H4 (cell line): ENCODE measurements at places on chromosomes 1 and 21. TPM values are rescaled to one million over a fixed set of nuclear protein-coding genes. Genes with fewer than 3 reads are reported as not detected.

The ORC1 gene
- total RNA-seq = 29.4 and 31.1 TPM in 2 replicates

The PPCS gene
- 82.5 and 84.8 TPM in 2 replicates for total RNA-seq

The LEMD1 gene
- total RNA-seq = 1.5 TPM in 2 replicates

The NR5A2 gene
- total RNA-seq = 0.06 TPM in 2 replicates

DNA sequence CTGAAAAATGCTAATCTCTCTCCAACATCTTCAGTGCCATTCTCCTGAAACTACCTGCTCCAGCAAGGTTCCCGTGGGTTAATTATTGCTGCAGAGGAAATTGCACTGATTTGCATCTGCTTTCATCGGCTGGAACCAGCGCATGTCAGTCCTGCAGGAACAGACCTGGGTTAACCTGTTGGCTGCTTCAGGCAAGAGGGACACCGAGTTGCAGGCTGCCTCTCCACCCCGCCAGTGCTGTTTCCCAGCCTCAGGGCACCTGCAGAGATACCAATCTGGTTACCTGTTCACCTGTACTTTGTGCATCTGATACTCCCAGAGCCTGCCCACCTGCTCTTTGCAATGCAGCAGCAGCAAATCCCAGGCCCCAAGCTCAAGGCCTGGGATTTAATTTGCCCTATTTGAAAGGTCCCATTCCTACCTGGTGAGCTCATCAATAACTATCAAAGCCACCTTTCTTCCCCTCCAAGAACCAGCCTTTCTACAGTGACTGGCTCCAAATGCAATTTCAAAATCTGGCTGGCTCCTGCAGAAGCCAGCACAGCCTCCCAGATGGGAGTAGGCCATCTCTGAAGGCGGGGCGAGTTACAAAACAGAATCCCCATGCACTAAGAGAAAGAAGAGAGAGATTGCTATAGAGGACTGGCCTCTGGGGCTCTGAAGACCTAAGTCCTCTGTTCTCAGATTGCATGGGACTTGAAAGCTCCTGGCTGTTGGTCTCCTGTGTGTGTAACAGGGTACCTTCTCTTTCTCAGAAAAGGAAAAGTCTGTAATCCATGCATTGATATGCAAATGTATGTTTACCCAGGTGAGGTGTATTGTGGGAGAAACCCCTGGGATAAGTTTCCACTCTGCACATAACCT is 67.8 kb downstream of the TOMM20 start:
- no peak for DNase-seq

DNA sequence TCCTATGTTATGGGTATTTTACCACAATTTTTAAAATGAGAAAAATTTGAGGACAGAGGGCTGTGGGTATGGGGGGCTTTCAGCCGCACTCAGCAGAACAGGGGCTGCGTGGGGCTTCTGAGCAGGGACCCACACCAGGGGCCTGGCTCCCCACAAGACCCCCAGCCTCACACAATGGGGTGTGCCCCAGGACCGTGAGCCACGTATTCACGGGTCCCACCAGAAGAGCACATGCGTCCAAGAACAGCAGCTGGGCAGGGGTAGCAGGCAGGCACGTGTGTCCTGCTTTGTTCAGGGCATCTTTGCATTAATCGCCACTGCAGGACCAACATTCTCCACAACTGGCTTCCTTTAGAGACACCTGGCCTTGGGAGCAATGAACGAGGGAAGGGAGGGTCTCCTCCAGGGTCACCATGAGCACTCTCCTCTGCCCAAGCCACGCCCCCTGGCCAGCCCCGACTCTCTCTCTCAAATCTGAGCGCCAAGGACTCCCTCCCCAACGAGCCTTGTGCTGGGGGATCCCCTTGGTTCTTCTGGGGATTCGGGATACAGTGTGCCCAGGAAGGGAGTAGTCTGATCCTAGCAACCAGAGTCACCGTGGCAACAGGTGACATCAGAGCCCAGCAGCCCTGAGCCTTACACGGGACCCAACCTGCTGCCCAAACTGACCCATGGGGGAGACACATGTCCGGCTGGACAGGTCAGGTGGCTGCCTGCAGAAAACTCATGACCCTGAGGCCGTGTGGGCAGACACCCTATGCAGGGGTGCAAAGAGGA is 7.4 kb upstream of the ARF1 start:
- no peak for DNase-seq

DNA sequence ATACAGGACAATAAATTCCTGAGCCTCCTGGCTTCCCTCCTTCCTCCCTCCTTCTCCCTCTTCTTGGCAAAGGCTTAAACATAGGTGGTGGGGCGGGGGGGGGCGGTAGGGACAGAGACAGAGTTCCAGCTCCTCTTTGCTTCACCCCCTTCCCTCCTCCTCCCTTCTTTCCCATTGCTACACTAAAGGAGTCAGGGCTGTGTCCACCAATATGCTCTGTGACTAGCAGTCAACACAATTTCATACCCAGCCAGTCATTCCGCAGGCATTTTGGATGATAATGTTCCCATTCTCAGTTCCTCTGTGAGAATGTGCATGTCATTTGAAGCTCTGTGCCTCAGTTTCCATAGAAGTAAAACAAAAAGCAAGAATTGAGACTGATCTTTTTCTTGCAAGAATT is 1.7 kb downstream of the LMOD1 start:
- no peak for DNase-seq

DNA sequence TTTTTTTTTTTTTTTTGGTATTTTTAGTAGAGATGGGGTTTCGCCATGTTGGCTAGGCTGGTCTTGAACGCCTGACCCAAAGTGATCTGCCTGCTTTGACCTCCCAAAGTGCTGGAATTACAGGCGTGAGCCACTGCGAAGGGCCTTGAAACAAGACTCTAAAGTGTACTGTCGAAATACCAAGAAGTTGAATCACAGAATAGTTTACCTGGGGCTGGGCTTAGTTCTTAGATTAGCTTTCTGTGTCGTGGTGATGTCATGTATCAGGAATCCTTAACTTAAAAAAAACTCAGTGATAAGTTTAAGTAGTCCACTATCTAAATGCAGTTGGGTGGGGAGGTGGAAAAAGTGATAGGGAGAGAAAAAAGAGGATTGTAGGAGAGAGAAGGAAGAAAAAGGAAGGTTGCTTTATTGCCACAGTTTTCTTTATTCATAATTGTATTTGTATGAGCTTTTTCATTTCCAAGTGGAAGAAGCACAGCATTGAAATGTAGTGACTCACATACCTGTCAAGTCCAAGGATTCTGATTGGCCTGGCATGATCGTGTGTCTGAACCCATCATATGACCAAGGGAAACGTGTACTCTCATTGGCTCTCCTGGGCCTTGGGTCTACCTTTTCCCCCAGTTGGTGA is 13.4 kb downstream of the ITSN1 start:
- DNase-seq = peak; percentile 89

DNA sequence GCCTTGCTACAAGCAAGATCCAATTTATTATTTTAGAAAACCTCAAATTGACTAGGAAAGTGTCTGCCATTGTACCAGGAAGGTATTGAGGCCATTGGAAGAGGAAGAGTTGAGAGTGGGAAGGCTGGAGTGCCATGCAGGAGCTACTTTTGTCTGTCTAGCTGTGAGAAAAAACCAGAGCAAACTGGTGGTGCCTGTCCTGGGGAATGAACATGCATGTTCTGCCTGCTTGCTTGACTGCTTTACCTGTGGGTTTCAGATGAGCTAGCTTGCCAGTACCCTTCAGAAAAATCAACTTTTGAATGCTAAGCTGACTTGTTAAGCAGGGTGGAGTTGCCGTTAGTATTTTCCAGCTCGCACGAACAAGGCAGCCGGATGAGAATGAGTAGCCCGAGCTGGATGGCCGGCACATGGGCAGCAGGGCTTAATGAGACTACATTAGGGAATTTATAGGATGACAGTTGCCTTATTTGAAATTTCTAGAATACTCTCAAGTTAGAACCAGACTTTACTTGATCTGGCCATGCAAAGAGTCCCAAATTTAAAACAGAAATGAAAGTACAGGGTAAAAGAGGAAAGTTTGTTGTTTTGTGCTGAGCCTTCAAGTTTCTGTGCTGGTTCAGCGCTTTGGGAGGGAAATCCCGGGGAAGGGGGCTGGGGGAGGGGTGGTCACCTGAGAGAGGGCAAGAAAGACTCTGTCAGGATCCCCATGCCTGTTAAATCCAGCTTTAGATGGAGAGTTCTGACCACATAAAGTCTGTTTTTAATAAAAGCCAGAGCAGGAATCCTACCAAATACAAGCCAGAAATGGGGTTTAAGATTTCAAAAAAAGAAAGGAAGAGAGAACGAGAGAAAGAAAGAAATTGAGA is 29.6 kb upstream of the C1orf105 start:
- DNase-seq = no peak

GRCh38 chr1:212979340-212980122 is 29.2 kb downstream of the VASH2 start:
- no peak for DNase-seq

DNA sequence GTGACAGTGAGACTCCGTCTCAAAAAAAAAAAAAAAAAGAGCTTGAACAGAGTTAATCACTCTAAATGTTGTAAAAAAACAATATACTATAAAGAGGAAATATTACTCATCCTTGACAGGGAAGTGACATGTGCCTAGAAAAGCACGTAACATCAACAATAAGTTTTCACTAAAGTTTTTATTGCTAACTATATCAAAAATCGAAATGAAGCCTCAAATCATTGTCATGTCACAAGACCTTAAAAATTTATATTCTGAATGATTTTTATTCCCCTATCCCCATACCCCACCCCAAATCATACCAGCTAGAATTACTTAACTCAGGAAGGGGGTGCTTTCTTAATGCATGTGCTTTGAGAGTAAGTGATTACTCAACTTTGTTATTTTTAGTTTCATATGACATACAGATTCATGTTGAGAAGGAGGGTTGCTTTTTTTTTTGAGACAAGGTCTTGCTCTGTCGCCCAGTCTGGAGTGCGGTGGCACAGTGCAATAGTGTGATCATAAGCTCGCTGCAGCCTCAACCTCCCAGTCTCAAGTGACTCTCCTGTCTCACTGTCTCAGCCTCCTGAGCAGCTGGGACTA is 53.6 kb upstream of the MUTYH start:
- no peak for DNase-seq

- DNase-seq = no peak
Observed at GRCh38 chr1:55506740-55507577, 291.8 kb upstream of the USP24 start.

GRCh38 chr1:13535227-13535626 is 21.4 kb upstream of the LRRC38 start:
- no peak for DNase-seq

GRCh38 chr1:94413311-94413710 is 4.9 kb upstream of the ABCD3 start:
- DNase-seq = no peak

DNA sequence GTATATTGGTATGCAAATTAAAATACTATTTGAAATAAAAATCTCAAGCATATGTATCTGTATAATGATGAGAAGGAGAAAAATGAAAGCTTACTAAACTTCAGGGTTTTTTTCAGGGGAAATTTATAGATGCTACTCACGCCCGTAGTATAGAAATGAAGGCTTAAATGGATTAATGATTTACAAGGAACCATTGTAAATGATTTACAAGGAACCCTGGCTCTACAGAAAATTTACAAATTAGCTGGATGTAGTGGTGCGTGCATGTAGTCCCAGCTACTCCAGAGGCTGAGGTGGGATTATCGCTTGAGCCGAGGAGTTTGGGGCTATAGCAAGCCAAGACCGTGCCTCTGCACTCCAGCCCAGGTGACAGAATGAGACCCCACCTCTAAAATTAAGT is 150.5 kb downstream of the PCBP3 start:
- no peak for DNase-seq
